DMS153 (cell line): ENCODE measurements at places on chromosomes 13 and 19.

DNA sequence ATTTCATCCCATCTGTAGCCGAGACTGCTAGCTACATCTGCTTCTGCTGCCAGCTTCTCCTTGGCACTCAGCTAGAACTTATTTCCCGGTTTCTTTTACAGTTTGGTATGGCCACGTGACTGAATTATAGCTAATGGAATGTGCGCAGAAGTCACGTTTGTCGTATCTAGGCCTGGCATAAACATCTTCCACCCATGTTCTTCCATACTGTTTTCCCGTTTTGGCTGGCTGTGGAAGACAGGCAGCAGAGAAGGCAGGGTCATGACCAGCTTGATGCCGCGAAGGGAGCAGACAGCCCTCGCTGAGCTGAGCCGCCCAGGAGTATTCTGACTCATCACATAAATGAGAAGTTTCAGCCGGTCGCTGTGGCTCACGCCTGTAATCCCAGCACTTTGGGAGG is 186.7 kb downstream of the RFC3 start:
- no peak for DNase-seq

GRCh38 chr13:84443463-84443862 is 561.2 kb upstream of the SLITRK1 start:
- no peak for DNase-seq

DNA sequence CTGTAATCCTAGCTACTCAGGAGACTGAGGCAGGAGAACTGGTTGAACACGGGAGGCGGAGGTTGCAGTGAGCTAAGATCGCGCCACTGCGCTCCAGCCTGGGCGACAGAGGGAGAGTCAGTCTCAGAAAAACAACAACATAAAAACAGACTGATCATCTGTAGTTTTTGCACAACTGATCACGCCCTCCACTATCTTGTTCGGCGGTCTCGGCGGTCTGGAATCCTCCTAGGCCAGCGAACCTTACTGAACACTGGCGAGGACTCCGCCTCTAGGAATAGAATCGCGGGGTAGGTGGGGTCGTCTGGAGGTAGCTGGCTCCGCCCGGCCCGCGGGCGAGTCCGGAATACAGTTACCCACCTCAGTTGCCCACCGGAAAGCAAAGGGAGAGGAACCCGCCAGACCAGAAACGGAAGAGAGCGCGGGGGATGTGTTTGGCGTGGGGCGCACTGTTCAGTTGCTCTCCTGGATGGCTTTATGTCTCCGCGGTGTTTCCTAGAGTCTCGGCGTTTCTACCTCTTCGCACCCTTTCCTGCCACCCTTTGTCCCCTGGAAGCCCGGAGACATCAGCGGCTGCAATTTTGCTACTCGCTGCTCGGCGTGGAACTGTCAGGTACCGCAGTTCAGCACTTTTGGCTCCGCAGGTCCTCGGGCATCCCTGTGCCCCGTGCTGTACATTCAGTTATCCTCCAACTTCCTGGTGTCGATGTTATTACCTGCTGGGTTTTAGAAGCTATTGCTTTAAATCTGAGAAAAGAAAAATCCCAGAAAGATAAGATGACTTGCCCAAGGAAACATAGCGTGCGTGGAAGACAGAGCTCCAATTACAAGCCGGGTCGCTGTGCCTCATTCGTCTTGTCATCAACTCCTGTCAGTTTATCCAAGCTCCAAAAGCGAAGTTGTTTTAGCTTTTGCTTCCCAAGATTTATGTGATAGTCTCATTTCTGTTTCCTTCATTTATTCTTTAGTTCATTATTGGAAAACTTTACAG is 24.9 kb upstream of the HNRNPA1L2 start:
- peak; percentile 73 for DNase-seq

- no peak for DNase-seq
These were observed 28.0 kb downstream of the FRY start for GRCh38 chr13:32059511-32059984.

DNA sequence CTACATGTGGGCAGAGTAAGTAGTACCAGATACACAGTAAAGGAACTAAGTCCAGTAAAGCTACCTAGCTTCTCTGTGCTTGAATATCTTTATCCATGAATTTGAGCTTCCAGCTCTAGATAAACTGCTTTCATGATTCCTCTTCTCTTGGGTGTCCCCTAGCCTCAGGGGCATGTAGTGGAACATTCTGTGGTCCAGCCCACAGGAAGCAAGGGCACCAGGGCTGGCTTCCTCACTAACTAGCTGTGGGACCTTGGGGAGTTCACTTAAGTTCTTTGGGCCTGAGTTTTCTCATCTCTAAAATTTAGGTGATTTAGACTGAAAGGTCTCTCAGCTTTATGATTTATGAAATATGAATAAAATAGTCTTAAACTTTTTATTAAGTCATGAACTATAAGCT is 185.7 kb downstream of the KATNAL1 start:
- no peak for DNase-seq
